PC-9 (cell line): ENCODE measurements at places on chromosomes 12 and 14. TPM values are rescaled to one million over a fixed set of nuclear protein-coding genes. Genes with fewer than 3 reads are reported as not detected.

DNA sequence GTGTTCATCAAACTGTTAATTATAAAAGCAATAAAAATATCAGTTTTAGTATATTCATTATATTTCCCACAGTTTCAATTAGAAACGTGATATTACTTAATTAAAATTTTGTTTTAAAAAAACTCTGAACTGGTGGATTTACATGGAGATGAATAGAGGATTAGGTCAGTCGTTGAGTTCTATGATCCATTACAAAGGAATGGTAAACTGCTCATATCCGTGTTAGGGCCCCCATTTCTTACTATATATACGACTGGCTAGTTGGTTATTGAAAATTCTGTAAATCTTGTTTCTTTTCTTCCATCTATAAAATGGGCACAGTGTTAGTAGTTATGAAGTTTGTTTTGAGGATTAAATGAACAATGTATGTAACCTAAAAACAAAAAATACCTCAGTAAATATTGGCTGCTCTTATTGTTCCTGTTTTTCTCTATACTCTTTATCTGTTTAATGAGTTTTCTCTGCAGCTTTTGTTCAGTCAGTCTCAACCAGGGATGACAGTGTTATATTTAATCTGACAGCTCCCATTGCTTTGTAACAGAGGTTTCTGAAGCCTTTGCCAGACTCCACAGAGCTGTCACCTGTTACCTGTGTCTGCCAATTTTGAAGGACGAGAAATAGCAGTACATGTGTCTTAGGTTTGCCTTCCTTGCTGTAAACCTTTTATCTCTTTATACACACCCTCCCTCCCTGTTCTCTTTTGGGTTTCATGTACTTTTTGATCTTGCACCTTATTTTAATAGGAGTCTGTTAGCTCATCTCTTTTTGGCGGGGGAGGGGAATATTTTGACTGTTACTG is 41.5 kb downstream of the FRS2 start:
- H3K27ac ChIP-seq, result no peak overlapping the region
- H3K4me3 ChIP-seq, result no peak overlapping the region
- H3K36me3 ChIP-seq, result no peaks in the 10 kb centered on the region

DNA sequence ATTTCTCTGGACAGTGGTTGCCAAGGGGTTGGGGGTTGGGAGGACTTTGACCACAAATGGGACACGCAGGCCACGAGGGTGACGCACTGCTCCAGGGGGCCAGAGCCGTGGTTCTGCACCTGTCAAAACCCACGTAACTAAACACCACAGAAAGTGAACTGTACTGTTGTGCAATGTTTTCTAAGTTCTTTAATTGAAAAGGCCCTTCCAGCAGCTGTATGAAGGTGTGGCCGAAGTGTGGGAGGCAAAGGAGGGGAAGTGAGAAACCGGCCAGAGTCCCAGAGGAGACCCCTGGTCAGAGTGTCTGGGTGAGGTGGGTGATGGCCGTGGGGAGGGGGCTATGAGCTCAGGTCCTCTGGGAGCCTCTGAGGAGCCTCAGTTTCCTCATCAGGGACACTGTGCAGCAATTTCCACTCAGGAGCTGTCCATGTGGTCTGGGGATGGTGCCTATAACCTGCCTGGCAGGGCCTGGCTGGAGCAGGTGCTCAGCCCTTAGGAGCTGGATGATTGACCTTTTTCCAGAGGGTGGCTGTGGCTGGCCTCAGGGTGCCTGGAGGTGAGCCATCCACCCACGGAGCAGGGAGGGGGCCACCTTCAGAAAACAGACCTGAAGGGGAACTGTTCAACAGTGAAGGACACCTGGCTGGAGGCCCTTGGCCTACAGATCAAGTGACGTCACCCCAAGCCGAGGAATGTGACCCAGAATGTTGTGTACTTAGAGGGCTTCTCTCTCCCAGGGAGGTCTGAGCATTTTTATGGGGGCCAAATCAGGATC is 9.8 kb upstream of the BDKRB2 start:
- H3K4me3 ChIP-seq, result no peak overlapping the region
- H3K36me3 ChIP-seq, result no peaks in the 10 kb centered on the region
- peaks cover 16% of the 10 kb centered on the region for H3K4me1 ChIP-seq
- no peak for DNase-seq
- no peaks in the 10 kb centered on the region for H3K27me3 ChIP-seq

GRCh38 chr14:32230181-32230580 is 27.1 kb upstream of the RNU6-8 start:
- H3K27ac ChIP-seq, result peak overlapping the region; percentile 54
- no peaks in the 10 kb centered on the region for H3K36me3 ChIP-seq
- peaks cover 62% of the 10 kb centered on the region for H3K4me1 ChIP-seq
- no peaks in the 10 kb centered on the region for H3K27me3 ChIP-seq

DNA sequence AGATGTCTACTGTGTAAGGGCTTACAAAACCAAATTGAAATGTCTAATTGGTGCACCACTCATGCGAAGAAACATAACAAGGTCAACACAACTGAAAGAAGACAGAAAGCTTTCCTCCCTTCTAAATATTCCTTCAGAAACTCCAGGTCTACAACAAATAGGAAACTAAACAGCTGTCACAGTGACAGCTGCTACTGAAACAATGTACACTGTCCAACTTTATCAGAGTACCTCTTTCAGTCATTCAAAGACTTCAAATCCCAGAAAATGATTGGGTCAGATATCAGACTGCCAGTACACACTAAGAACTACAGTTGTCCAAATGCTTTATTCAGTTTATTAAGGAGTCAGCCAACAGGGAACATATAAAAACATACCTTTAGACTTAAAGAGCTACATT is 35.2 kb downstream of the CEP128 start:
- H3K27me3 ChIP-seq, result no peaks in the 10 kb centered on the region
- H3K36me3 ChIP-seq, result no peaks in the 10 kb centered on the region
- no peak overlapping the region for H3K27ac ChIP-seq
- no peak overlapping the region for H3K4me3 ChIP-seq
- no peak for DNase-seq

GRCh38 chr12:879641-880040 is 69.9 kb downstream of the RAD52 start:
- no peak overlapping the region for H3K4me3 ChIP-seq
- no peaks in the 10 kb centered on the region for H3K27me3 ChIP-seq
- no peak for DNase-seq
- no peak overlapping the region for H3K27ac ChIP-seq

Gene SSTR1
- 0.50 TPM in 2 replicates for total RNA-seq

Gene PFDN5
- 291 and 303 TPM in 2 replicates for total RNA-seq
